ENCODE measurements at places on chromosomes 13 and 19.

GRCh38 chr13:62387647-62388046 lies 972.0 kb upstream of the PCDH20 start:
- no peak for ATAC-seq

DNA sequence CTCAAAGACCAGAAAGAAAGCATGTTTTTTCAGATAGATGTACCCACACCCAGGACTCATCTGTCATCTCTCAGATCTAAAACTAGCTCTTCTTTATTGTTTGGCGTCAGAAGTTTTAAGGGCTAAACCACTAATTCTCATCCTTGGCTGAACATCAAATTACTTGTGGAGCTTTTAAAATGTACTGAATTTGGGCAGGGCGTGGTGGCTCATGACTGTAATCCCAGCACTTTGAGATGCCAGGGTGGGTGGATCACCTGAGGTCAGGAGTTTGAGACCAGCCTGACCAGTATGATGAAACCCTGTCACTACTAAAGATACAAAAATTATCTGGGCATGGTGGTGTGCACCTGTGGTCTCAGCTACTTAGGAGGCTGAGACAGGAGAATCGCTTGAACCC lies 47.4 kb downstream of the RCBTB2 start:
- ATAC-seq: no peak

DNA sequence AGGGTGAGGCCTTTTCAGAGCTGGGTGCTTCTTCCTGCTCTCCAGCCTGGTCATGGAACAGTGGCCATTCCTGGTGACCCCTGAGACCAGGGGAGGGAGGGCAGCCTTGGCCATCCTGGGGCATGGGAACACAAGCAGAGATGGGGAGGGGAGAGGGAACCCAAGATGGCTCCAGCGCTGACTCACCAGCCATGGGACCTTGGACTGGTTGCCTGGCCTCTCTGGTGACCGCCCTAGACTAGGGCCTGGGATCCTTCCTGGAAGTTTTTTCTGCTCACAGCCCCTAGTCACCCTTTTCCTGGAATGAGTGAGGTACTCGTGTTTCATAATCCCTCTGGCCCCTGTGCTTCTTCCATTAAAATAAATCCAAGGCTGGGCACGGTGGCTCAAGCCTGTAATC lies 3.3 kb upstream of the OPA3 start:
- ATAC-seq: no peak

DNA sequence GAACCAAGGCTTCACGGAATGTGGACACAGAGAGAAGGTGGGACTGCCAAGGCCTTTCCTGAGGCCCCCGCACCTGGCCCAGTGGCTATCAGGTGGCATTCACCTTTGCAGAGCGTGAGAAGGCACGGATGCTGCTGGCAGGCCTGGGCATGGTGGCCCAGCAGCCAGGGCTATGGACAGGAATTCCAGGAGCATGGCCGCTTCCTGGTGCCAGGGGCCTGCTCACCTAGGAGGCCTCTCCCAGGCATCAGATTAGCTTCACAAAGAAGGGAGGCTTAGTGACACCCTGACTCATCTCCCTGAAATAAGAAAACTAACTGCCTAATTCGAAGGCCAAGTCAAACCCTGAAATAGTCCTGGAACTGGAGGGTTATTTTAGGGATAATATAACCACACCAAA lies 155.8 kb downstream of the TEX29 start:
- no peak for ATAC-seq

DNA sequence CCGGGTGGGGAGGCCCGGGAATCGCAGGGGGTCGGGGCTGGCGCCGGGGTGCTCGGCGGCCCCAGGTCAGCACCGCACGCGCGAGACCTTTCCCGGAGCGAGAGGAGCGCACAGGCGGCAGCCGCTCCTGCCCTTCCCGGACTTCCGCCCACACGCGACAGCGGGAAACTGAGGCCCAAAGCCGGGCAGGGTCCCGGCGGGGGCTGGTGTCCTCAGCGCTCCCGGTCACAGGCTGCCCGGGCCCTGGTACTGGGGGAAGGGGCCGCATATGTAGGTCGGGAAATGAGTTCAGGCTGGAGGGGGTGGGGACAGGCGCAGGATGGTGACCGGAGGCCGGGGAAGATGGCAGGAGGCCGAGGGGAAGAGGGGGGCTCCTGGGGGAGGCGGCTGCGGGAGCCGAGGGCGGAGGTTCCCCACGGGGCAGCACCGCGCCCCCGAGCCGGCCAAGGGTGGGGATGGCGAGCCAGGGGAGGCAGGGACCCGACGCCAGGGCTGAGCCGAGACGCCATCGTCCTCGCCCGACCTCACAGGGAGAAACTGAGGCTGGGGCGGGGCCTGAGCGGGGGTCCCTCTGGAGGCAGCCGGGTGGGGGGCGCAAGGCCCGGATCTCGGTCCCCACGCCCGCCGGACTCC lies 662 bp downstream of the CBARP start:
- ATAC-seq: no peak

GRCh38 chr13:80082396-80083080 lies 258.4 kb downstream of the SPRY2 start:
- ATAC-seq: no peak

DNA sequence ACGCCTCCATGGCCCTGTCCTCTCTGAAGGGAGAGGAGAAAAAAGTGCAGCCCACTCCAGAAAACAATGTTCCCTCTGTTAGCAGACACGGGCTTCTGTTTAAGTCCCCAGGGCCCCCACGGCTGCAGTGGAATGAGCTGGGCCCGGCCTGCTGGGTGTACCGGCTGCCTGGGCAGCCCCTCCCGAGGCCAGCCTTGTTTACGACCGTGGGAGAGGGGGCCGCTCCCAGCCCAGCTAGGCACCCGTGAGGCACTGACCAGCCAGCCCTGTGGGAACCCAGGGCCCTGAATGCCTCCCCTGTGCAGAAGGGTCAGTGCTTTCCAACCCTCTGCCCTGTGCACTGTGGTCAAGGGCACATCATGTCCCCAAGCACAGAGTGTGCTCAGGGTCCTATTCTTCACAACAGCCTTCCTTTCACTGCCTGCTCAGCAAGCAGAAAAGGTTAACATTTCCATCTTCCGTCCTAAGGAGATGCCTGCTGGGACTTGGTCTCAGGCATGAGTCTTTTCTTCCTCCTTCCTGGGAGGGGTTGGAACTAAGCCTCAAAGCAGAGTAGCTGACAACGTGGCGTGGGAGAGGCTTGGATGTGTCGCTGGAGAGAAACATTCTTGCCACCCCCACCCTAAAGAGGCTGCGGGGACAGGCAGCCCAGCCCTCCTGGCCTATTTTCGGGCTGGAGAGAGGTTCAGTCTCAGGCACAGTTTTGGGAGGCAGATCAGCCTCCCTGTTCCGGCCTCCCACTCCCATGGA lies 90.1 kb downstream of the RGCC start:
- no peak for ATAC-seq

GRCh38 chr19:41000310-41000737 lies 9.2 kb downstream of the CYP2B6 start:
- ATAC-seq: no peak

- no peak for ATAC-seq
These were observed 664.0 kb upstream of the ARGLU1 start for GRCh38 chr13:107231944-107232343.

- no peak for ATAC-seq
These were observed 83.5 kb downstream of the SACS start for GRCh38 chr13:23350009-23350408.

DNA sequence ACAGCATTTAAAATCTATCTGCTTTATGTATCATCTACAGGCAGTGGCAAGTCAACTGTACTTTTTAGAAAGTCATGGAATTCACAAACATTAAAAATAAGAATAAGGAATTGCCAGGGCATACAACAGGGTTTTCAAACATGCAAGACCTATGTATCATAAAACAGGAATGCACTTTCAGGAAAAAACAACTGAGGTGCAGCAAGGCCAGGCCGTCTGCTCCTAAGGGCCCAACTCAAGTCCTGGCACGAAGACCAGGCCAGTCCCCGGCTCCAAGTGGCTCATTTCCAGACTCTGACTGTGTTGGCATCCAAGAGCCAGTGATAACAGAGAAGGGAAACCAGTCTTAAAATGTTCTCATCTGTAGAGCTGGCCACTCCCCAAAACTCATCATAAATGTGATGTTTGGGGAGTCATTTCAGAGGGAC lies 7.1 kb downstream of the RFX2 start:
- no peak for ATAC-seq

- ATAC-seq: no peak
These were observed 237.4 kb downstream of the RGCC start for GRCh38 chr13:41694545-41695301.

GRCh38 chr13:64480672-64481071 lies 2749.5 kb downstream of the PCDH9 start:
- no peak for ATAC-seq

- no peak for ATAC-seq
These were observed 101.2 kb upstream of the TEX29 start for GRCh38 chr13:111219280-111219679.

DNA sequence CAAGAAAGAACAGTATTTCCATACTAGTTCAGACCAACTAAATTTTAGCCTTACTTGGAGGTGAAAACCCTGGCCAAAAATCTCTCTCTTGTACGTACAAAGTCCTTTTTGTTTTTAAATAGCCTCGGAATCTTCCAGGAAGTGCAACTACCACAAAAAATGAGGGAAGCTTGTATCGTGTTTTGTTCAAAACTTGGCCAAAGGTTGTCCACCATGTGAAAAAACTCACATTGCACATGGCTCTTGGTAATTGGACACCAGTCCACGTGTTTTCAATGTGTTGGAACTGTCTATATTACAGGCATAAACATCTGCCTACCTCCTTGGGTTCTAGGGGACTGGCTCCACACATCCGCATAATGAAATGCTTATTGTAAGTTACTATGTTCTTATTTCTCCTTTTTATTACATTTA lies 15.2 kb upstream of the STRN4 start:
- no peak for ATAC-seq

- ATAC-seq: peak; percentile 92
These were observed at the start of gene LGALS14 for GRCh38 chr19:39704181-39705044. TSS of gene LGALS14 (plus strand) at chr19:39704481. CDS start at chr19:39704529, 48 bp downstream.

DNA sequence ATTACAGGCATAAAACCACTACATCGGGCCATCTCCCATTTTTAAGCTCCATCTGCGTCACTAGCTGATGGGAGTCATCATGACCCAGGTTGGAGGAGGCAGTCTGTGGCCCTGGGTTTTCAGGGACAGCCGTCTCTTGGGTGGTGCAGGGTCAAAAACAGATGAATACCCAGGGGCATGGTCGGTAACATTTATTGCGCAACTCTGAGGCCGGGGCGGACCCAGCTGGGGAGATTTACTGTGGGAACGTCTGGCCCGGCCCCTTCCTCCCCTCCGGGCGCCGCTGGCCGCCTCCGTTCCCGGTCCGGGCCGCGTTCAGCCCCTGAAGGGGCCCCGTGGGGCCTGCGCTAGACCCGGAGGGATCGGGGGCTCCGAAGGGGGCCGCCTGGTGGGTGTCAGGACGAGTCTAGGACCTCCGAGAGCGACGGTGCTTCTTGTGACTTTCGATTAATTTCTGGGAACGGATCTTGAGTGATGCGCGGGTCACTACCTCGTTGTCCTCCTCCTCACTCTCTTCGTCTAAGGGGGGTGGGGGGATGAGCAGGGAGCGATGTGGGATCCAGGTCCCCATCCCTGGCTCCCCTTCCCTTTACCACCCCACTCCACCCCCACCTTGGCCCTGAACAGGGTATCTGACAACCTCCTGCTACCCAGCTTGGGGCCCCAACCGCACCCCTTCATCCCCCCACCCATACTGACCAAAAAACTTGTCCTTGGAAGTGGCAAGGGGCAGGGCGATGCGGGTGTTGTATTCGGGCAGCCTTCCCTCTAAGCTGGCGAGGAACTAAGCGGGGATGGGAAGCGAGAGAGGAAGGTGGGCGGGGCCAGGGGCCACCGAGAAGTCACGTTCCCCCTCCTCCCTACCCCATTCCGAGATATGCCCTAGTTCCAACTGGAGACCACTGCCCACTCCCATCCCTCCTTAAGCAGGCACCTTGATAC lies 1.6 kb upstream of the RGL3 start:
- peak; percentile 2 for ATAC-seq

- ATAC-seq: peak; percentile 68
These were observed 24.0 kb downstream of the SLC8A2 start for GRCh38 chr19:47447470-47448359.

DNA sequence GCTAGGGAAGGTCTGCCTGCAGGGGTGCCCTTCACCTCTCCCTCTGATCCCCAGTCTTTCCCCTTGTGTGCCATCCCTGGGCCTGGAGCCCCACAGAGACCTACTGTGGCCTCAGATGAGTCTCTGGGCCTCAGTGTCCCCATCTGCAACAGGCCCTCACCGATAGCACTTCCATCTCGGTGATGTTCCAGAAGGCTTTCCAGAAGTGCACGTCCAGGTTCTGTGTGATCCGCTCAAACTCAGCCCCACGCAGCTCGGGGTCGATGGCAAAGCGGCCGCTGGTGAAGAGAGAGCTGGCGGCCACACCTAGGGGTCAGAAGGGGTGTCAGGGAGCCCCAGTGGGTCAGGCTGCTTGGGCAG lies 17.7 kb upstream of the CNFN start:
- no peak for ATAC-seq

GRCh38 chr19:51784109-51784785 lies 10.7 kb upstream of the FPR3 start:
- ATAC-seq: no peak

GRCh38 chr19:41341669-41342490 lies 11.8 kb downstream of the TGFB1 start:
- no peak for ATAC-seq

- peak; percentile 80 for ATAC-seq
These were observed 5.8 kb downstream of the FTL start for GRCh38 chr19:48970923-48971395.

- peak; percentile 76 for ATAC-seq
These were observed 43.8 kb downstream of the KLF12 start for GRCh38 chr13:74090397-74090796.

DNA sequence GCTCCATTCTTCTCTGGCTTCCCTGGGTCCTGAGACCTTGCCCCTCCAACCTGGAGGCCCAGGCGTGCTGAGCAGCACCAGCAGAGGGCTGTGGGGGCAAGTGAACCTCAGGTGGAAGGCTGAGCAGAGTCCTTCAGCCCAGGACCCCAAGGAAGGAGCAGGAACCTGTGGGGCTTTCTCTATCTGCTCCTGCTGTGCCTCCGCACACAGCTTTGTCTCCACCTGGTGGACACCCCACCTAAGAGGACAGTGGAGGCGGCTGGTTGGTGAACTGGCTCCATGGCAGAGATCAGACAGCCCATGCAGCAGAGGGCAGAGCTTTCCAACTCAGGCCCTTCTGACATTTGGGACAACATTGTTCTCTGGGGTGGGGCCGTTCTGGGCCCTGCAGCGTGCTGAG lies 19.7 kb downstream of the ZFR2 start:
- ATAC-seq: peak; percentile 67

DNA sequence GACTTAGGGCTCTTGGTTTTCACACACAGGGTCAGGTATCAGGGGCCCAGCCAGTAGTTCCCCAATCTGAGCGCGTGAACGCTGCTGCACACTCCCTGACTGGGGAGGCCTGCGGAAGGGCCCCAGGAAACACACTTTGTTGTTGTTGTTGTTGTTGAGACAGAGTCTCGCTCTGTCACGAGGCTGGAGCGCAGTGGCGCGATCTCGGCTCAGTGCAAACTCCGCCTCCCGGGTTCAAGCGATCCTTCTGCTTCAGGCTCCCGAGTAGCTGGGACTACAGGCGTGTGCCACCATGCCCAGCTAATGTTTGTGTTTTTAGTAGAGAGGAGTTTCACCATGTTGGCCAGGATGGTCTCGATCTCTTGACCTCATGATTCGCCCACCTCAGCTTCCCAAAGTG lies 190.4 kb upstream of the GPR12 start:
- no peak for ATAC-seq
